ENCODE measurements at places on chromosomes 3 and 15. TPM values are rescaled to one million over a fixed set of nuclear protein-coding genes. Genes with fewer than 3 reads are reported as not detected.

DNA sequence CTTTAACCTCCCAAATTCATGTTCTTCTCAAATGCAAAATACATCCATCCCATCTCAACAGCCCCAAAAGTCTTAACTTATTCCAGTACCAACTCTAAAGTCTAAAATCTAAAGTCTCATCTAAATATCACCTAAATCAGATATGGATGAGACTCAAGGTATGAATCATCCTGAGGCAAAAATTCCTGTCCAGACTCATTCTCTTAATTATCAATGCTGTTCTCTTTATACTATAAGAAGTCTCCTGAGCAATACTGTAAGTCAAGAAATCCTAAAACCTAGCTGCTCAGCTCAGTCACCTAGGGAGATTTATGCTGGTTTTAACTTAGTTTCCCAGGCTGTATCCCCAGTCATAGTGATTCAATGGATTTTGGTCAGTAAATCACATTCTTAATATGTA, 11.1 kb downstream of the RAD18 start:
- DNase-seq = no peak

DNA sequence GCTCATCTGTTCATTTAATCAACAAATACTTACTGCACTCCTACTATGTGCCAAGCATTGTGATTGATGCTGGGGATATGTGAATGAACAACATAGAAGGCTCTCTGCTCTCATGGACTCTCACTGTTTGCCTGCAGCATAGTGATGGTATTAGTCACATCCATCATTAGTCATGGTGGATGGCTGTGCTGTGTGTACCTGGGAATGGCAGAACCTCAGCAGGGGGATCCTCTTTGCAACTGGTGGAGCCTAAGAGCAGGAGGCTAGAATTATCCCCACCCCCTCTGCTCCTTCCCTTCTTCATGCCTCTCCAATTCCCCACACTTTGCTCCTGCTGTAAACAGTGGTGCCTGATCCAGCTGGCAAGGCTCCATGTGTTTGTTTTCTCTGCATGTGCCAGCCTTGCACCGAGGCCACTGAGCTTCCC, 20.5 kb downstream of the BOC start:
- no peak for DNase-seq

DNA sequence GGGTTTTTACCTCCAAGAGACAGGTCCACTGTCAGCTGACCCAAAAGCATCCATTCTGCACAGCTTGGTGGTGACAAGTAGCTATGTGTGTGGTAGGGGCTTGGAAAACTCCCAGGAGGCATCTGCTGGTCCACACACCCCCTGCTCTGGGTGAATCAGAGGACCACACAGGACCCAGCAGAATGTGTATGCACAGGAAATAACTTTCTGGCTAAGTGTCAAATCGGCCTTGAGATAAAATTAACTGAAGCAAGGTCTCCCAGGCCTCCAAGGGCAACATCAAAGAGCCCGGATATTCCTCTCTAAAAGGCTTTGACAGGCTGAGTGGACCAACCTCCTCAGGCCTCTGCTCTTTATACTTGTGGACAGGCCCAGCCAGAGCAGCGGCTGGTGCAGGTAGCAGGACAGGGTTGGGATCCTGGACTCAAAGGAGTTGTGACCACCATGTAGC, 66.5 kb downstream of the CTNNB1 start:
- DNase-seq = no peak

DNA sequence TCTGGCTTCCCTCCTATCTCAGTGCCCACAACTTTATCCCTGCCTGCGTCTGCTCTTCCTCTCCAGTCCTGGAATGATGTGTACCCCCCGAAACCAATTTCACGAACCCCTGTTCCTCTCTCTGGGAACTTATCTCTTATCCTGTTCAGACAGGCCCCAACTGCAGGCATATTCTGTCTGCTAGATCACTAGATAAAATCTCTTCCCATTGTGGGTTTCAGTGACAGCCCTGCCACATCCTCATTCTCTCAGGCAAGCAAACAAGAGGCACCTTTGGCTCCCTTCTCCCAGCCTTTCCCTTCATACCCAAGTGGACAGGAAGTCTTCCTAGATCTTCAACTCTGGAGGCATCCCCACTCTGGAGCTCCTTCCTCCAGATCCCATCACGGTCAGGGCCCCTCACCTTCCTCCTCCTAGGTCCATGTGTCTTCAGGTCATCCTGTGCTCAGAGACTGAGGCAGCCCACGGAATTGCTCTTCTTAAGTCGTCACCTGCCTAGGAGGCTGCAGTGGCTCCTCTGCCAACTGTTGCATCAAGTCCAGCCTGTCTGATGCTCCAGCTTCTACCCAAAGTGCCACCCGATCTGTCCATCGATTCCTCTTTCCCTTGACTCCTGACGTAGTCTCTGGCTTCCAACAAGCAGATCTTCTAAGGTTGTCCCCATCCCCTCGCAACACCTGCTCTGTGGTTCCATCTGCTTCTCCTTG, 190.8 kb downstream of the SLCO3A1 start:
- DNase-seq = no peak

DNA sequence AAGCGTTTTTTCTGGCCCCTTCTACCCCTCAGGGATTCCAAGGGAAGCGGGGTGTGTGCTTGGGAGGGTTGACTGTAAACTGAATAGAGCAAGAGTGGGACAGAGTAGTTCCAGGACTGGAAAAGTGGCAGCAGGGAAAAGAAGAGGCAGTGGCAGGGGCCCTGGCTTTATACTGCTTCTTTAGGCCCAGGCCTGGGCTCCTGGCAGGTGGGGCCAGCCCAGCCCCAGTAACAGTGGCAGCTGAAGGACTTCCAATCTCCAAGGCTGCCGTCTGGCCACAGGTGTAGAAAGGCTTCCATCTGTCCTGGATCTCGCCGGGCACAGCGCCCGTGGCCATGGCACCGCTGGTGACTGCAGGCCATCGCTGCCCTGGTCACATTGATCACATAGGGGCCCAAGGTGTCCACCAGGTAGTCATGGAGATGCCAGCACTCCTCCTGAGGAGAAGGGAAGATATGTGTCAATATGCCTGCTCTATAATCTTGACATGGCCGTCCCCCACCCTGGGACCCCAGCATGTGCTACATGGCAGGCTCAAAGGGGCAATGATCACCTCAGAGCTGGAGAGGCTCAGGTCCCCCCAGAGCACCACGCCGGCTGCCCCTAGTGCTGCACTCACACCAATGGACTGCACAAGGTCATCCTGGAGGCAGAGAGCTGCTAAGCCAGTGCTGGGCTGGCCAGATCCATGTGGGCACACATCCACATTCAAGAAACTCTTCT, 1.0 kb upstream of the IFRD2 start:
- no peak for DNase-seq

The NOX5 gene
- 0.19 TPM for polyA plus RNA-seq

The MOBP gene
- polyA plus RNA-seq = 0.94 TPM

The AADACL2 gene
- 1.4 TPM for polyA plus RNA-seq

Measured in urinary bladder (tissue), 4 donors.